ENCODE measurements at places on chromosomes 13 and 19.

DNA sequence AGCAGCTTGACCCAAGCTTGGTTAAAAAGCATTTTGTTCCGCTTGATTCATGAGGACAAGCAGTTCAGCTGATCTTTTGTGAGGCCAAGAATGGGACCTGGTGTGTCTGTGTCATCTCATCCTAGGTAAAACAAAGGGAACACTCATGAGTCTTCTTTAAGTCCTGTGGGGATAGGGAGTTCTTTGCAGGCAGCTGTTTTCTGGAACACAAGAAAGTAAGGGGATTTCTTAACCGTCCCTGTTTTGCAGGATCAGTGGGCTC, 134.5 kb upstream of the TMTC4 start:
- no peak for DNase-seq

DNA sequence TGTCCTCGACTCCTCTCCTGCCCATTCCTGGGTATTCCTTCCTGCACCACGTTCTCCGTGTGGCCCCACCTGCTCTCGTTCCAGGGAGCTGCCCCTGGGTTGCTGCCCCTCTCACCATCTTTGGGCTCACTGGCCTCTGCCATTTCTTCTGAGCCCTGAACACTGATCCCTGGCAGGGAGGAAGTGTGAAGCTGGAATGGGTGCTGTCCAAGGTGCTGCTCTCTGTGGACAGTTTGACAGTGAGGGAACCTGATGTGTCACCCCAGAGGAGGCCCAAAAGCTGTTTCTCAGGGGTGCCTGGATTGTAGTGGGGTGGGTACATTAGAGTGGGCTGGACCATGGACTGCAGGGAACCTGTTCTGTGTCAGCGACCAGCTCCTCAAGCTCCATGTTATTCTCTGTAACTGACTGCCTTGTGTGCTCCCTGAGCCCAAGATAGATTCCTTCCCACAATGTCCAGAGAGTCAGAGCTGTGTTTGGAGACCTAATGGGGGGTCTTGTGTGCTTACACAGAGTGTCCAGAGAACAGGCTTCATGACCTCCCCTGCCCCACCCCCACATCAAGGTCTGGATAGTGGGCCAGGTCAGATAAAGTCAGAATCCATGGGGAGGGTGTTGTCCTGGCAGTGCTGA, 7.2 kb upstream of the CEACAM8 start:
- DNase-seq = peak; percentile 13

- DNase-seq = no peak
These were observed 120.1 kb downstream of the RGCC start for GRCh38 chr13:41577436-41577835.

GRCh38 chr13:58583966-58584365, 952.4 kb downstream of the PCDH17 start:
- DNase-seq = no peak

GRCh38 chr19:15180451-15181390, 20.1 kb downstream of the NOTCH3 start:
- no peak for DNase-seq

GRCh38 chr13:61410669-61411297, 4.9 kb downstream of the PCDH20 start:
- no peak for DNase-seq

- DNase-seq = no peak
These were observed at the start of gene TMEM190 for GRCh38 chr19:55376241-55376933. TSS of gene TMEM190 (plus strand) at chr19:55376826. CDS start at chr19:55376854, 28 bp downstream.

GRCh38 chr19:58304748-58305064, 471 bp upstream of the ERVK3-1 start:
- DNase-seq = no peak

DNA sequence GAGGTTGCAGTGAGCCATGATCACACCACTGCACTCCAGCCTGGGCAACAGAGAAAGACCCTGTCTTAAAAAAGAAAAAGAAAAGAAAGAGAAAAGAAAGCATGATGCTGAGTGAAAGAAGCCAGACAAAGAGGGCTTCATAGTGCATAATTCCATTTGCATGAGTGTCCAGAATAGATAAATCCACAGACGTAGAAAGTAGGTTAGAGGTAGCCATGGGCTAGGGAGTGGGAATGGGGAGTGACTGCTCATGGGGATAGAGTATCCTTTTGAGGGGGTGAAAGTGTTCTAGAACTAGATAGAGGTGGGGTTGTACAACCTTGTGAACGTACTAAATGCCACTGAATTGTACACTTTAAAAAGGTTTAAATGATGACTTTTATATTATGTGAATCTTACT, 7.6 kb upstream of the OR1I1 start:
- DNase-seq = no peak

GRCh38 chr19:50501568-50502475, 9.2 kb downstream of the JOSD2 start:
- DNase-seq = no peak

DNA sequence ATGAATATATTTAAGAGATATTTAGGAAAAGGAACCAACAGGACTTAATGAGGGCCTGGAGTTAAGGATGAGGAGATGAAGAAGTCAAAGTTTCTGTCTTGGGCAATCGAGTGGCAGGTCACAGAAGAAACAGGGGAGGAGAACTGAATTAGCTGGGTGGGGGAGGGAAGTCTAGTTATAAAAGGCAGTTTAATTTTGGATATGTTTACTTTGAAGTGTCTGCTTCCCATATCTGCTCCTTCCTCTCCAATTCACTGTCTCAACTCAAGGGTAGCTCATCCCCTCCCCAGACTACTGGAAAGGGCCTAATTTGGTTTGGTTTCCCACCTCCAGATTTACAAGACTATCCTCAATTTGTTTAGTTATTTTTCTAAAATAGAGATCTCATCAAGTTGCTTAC, 195.9 kb downstream of the VWA8 start:
- DNase-seq = no peak

GRCh38 chr19:16829822-16830289, 658 bp downstream of the SIN3B start:
- DNase-seq = no peak

GRCh38 chr19:10872546-10873107, 1.3 kb downstream of the CARM1 start:
- no peak for DNase-seq

DNA sequence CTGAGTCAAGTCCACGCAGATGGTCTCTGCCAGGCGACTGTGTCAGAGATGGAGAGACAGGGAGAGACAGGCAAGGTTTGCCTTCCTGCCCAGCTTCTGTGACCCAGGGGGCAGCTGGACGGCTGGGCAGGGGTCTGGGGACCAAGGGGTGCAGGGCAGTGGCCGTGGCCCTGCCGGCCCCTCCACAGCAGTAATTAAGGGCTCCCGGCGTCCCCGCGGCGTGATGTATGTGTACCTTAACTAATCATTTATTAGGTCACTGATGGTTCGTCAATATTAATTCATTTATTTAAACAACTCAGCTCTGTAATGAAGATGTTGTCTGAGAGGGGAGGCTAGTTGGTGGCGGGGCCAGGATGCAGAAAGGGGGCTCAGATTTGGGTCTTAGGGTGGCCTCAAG, 28.6 kb upstream of the TCF3 start:
- no peak for DNase-seq

DNA sequence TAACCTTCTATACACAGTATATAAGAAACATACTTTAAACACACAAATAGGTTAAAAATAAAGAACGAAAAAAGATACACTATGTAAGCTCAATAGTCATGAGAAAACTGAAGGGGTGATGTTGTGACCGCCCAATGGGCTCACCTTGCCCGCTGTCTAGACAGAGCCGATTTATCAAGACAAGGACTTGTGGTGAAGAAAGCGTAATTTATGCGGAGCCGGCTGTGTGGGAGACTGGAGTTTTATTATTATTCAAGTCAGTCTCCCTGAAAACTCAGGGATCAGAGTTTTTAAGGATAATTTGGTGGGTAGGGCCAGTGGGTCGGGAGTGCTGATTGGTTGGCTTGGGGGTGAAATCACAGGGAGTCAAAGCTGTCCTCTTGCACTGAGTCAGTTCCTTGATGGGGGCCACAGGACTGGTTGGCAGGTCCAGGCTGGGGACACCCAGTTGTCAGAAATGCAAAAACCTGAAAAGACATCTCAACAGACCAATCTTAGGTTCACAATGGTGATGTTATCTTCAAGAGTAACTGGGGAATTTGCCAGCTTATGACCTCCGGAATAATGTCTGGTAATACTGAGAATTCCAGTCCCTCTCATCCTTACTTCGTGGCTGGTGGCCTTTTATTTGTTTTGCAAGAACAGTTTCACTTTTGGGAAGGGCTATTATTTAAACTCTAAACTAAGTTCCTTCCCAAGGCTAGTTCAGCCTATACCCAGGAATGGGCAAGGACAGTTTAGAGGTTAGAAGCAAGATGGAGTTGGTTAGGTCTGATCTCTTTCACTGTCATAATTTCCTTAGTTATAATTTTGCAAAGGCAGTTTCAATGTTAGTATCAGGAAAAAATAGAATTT, 96.6 kb downstream of the UBL3 start:
- DNase-seq = no peak

DNA sequence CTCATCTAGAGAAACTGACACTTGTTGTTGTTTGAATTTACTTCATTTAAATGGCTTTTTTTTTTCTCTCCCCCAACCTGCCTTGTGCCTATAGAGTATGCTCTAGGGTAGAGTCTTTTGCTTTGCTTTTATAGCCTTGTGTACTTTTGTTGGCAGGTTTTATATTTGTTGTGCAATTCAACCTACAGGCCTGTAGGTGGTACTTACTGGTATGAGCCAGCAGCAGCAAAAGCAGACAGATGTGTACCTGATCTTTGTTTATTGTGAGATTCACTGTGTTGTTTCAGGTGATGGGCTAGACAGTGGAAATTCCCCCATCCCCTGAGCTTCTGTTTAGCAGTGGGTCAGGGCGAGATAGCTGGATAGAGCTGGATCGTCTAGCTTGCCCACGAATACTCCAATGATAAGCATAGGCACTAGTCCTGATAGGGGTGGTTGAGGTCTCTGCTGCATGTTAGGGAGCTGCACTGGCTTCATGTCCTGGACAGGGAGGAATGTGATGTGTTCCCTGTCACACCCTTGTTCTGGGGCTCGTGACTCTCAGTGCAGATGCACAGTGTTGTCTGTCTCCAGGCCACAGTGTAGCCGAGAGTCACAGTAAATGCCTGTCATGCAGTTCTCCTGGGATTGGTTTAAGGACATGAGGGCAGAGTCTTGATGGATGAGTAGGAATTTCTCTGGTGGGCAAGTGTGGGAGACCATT, 21.3 kb downstream of the DNAJC3 start:
- no peak for DNase-seq

- no peak for DNase-seq
These were observed 39.6 kb downstream of the LTBP4 start for GRCh38 chr19:40640744-40641143.

GRCh38 chr19:56477429-56478338, 539 bp upstream of the ZNF667 start:
- peak; percentile 55 for DNase-seq

GRCh38 chr19:39246951-39247669, 1.5 kb downstream of the IFNL4 start:
- DNase-seq = peak; percentile 32

DNA sequence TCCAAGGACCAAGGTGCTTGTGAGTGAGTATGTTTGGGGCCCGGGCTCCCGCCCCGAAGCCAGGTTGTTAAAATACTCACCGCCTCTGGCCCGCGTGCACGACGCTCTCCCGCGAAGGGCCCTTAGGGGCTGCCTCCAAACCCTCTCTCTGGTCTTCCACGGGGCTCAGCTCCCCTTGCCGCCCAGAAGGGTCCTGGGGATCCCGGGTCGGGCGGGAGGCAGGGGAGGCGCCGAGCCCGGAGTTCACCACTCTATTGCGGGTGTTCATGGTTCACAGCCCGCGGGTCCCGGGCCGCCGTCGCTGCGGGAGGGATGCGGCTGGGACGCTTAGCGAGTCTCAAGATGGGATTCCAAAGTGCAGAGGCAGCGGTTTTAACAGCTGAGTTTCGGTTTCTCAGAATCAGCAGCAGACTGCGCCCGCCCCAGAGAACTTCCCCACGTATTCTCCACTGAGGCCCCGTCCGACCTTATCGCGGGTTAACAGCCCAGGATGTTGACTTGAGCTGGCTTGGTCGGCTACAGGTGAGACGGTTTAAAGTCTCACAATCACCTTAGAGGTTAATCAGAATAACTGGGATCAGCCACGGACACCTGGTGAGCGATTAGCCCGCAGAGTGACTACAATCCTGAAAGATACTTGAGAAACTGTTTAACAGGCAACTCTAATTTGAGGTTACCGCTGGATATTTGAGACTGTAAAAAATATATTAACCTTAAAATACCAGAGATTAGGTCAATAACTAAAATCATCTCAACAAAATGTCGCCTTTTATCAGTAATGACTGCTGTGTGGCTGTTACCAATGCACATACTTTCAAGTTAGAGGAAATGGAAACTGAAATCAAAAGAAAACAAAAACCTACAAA, at the start of gene EPSTI1:
Gene EPSTI1, minus strand, starts transcription at position 344 of the 866 bp plus-strand sequence. Its CDS starts 76 bp downstream, at position 268.
- peak; percentile 87 for DNase-seq

GRCh38 chr19:40954573-40954972, 36.5 kb upstream of the CYP2B6 start:
- DNase-seq = no peak

GRCh38 chr19:2254064-2254872, 1.9 kb downstream of the JSRP1 start:
- no peak for DNase-seq

DNA sequence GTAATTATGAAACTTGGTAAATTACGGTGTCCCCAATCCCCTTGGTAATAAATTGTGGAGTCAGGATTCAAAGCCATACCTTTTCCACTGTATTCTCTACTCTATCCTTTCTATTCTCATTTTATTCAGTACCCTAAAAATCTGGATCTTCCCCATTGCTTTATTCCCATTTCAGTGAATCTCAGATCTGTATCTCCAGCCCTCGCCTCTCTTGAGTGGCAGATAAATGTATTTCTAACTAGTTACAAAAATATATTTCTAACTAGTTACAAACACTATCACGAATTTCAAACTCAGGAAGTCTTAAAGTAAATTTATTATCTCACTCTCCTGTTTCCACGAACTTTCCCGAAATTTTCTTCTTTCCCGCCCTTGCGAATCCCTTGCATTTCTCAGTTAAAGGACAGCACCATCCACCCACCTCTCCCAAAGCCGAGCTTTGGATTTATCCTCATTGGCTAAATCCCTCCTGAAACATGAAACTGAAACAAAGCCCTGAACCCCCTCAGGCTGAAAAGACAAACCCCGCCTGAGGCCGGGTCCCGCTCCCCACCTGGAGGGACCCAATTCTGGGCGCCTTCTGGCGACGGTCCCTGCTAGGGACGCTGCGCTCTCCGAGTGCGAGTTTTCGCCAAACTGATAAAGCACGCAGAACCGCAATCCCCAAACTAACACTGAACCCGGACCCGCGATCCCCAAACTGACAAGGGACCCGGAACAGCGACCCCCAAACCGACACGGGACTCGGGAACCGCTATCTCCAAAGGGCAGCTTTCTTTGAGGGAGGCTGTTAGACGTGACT, 164.3 kb upstream of the PABPC3 start:
- DNase-seq = no peak

All from activated CD4-positive, alpha-beta T cell treated with anti-CD3 and anti-CD28 coated beads, Interleukin-10, Interleukin-2, amounts not matched to agents 100 ng/mL and 50 ng/mL, durations not matched to agents 16 hours and 8 hours (primary cell).